ENCODE measurements at places on chromosomes 5 and 9.

DNA sequence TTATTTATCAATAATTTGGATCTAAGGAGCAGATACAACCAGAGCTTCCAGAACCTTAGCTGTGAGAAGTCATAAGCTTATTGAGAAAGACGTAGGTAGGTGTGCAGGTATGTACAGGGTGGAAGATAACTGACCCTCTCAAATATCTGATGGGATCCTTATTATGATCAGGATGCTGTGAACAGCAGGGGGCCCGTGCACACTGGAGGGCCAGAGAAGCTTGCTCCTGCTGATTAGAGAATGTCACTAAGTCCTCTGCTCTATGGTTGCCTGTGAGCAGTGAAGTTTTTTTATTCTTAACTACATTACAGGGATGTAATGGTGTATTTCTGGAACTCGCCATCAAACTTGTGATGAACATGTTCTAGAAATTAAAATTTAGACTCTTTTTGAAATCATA is 108.9 kb upstream of the POU5F2 start:
- no peak for DNase-seq

DNA sequence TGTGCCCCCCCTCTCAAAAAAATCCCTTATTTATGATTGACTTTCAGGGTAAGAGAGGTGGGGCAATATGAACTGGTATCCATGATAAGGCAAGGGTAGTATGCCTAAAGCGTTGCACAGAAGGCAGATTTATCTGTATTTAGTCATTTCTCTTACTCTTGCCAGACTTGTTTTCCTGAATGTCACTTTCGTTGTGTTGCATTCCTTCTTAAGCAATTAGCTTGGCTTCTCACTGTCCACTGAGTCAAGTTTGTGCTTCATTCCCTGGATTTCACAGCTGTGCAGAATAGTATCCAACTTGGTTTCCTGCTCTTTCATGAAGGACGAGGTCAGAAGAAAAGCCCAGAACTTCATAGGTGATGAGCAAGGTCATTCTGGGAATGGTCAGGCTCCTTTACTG is 301.5 kb upstream of the ACTBL2 start:
- no peak for DNase-seq

GRCh38 chr5:60700416-60700757 is 421 bp upstream of the DEPDC1B start:
- DNase-seq: no peak

- DNase-seq: no peak
Measured at GRCh38 chr9:125642311-125642710, 64.7 kb downstream of the MAPKAP1 start.

DNA sequence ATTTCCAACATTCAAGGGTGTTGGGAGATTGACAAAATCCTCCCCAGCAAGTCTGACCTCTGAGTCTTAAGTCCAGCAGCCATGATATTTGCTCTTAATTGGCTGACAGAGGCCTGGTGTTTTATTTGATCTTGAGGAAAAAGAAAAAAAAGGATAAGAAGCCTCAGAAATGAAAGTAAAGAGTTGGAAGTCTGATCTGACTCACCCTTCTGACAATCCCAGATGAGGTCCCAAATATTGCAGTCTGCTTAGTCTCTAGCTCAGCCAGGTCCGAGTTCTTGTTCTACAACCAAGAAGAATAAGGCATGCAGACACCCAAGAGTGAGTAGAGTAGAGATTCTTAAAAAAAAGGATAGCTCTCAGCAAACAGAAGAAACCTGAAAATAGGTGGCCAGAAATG is 632.5 kb upstream of the ST8SIA4 start:
- no peak for DNase-seq

Measured in HS-5 (cell line).